ENCODE measurements at places on chromosomes 5 and 9.

GRCh38 chr9:87245271-87245670 is 252.4 kb upstream of the DAPK1 start:
- no peak for DNase-seq

- DNase-seq = no peak
These were observed 10.8 kb upstream of the C1QTNF3 start for GRCh38 chr5:34053571-34054399.

DNA sequence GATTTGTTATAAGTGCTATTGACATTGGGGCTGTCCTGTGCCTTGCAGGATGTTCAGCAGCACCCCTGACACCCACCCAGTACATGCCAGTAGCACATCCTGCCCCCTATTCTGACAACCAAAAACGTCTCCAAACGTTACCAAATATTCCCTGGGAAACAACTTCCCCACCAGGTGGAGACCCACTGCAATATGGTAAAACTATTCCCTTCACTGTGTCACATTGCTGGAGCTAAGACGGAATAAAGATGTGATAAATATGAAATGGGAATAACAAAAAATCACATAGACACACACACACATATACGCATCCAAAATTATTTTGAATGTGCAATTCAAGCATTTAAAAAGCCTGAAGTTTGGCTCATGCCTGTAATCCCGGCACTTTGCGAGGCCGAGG is 874.3 kb upstream of the DMAC1 start:
- DNase-seq = no peak

DNA sequence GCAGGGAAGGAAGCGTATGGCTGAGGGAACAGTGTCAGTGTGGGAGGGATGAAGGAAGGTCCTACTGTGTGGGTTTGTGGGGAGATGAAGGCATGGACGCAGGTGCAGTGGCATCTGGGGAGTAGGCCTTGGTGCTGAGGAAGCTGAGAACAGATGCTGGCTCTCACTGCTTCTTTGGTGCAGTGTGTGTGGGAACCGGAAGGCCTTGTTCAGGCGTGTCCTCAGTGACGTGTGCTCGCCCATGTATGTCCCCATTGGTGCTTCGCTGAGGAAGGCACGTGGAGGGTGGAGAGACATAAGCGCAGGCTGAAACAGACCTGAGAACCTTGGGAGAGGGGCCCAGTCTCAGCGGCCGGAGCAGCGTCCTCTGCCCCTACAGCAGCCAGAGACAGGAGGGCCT is 18.7 kb downstream of the ADAMTS13 start:
- DNase-seq = no peak

DNA sequence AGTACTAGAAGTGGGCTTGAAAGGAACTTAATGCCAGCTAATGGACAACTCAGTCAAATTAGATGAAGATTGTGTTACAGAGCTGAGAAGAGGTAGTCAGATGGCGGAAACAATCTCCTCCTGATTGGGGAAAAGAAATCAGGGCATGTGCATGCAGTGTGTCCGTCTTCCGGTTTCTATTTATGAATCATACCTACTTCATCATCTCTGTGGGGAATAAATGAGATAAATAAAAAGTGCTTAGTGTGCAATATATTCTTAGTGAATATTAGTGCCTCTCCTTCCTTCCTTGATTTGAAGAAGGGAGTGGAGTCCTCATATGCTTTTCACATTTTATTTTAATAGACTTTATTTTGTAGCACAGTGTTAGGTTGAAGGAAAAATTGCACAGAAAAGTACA is 108.7 kb upstream of the NFIL3 start:
- no peak for DNase-seq
